ENCODE measurements at places on chromosomes 6 and 20.
A peak's percentile ranks its signal among the peaks of the same experiment; 100 is the strongest.

DNA sequence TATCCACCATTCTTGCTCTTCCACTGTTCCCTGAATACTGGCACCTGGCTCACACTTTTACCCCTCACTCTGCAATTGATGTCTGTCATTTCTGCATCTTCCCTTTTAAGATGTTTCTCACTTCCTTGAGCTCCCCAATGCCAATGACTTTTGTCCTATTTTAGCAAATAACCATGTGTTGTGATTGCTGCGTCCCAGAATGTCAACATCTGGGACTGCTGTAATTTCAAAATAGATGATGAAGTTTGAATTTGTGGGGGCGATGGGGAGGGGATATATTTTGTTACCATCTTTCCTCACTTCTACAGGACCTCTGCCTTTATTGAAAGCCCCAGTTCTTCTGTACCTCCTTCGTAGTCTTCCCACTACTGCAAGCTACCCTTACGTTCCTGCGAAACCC lies 40.0 kb upstream of the ADGRF5 start:
- DNase-seq = no peak

DNA sequence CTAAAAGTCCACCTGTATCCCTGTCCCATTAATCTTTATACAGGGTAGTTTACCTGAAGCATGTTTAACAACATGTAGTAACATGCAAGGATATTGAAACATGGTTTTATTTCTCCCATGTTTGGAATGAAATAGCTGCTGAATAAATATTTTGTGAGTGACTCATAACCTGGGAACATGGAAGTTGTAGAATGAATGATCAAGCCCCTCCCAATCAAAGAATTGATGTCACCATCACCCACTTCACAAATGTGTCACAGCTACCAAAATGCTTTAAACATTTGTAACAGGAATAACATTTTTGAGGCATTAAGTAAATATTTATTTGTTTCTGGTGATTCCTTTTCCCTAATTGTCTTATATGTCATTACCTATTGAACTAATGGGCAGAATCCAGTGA lies 58.9 kb upstream of the TNFAIP3 start:
- no peak for DNase-seq

- DNase-seq = peak; percentile 56
Observed at GRCh38 chr6:125444006-125444923, 142.5 kb upstream of the HDDC2 start.

- DNase-seq = no peak
Observed at GRCh38 chr6:135941275-135942025, 89.9 kb downstream of the PDE7B start.

DNA sequence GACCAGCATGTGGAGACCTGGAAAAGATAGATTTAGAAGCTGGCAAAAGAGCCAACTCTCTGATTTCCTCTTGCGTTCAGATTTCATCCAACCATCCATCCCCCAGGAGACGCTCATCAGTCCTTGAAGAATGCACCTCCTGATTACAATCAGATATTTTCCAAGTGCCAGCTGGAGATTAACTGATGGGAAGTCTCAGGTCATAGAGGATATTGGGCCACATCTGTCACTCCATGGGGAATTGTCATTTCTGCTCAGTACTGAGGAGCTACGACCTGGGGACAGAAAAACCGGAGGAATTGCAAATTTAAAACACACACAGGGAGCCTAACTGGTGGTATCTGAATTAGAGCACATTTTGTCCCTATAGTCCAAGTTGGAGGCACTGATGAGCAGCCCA lies 496.2 kb upstream of the SULF2 start:
- DNase-seq = no peak

- DNase-seq = no peak
Observed at GRCh38 chr6:5737460-5737859, 269.3 kb downstream of the NRN1 start.

- DNase-seq = no peak
Observed at GRCh38 chr6:79048611-79049010, 29.4 kb downstream of the PHIP start.

DNA sequence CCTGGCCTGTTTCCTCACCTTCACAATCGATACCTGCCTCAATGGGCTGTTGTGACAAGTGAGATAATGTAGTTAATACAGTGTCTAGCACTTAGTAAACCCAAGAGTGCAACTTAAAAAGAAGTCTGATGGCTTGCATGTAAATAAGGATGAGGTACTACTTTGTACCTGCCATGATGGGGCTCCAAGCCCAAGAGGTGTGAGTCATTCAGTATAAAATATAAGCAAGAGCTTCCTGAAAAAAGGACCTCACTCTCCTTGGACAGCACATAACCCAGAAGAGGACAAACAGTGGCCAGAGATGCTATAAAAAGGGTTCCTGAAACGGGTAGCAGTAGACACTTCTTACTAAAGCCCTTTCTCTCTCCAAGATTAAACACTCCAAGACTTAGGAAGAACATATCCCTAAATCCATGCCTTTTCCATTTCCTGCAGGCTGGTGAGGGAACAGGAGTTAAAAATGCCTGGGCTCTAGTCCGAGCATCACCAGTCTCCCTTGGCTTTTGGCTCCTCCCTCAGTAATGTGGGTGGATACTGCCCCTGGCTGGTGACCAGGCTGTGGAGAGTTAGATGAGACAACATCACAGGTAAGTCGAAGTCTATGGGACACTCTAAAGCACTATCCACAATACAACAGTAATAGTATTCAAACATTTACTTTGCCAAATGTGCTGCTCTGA lies 4.3 kb downstream of the UBE2V1 start:
- no peak for DNase-seq

GRCh38 chr6:146337376-146337775 lies 206.3 kb upstream of the RAB32 start:
- no peak for DNase-seq
